ENCODE measurements at places on chromosomes 7 and 10. TPM values are rescaled to one million over a fixed set of nuclear protein-coding genes. Genes with fewer than 3 reads are reported as not detected.

GRCh38 chr7:3461923-3462322 lies 160.9 kb downstream of the SDK1 start:
- no peaks in the 10 kb centered on the region for H3K36me3 ChIP-seq
- H3K4me1 ChIP-seq: peaks cover 4% of the 10 kb centered on the region
- no peak overlapping the region for H3K27ac ChIP-seq

DNA sequence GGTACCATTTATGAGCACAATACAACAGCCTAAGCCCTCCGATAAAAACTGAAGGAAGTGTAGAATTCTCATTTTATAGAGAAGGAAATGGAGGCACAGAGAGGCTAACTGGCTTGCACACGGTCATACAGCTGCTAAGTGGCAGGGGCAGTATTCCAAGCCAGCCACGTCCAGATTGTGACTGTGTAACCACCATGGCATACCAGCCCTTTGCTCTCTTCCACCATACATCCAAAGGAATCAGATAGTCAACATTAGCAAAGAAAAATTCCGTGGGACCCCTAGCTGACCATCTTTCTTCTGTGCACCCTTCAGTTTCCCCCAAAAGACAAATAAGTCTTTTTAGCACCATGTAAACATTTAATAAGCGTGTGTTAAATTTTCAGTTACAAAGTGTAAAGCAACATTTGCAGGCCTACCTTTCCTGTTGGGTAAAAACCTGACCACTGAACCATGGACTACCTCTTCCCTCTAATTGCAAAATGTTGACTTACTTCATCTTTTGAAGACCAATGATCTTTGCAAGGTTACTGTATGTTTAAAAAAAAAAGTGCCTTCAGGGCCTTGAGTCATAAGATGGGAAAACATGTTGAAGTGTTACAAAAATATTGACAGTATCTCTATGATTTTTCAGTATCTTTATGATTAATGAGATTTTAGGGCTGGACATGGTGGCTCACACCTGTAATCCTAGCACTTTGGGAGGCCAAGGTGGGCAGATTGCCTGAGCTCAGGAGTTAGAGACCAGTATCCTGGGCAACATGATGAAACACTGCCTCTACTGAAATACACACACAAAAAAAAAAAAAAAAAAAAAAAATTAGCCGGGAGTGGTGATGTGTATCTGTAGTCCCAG lies 24.3 kb upstream of the PDZD8 start:
- no peak for DNase-seq
- no peak overlapping the region for H3K4me3 ChIP-seq
- H3K27me3 ChIP-seq: no peaks in the 10 kb centered on the region
- H3K4me1 ChIP-seq: no peaks in the 10 kb centered on the region
- H3K27ac ChIP-seq: no peak overlapping the region

DNA sequence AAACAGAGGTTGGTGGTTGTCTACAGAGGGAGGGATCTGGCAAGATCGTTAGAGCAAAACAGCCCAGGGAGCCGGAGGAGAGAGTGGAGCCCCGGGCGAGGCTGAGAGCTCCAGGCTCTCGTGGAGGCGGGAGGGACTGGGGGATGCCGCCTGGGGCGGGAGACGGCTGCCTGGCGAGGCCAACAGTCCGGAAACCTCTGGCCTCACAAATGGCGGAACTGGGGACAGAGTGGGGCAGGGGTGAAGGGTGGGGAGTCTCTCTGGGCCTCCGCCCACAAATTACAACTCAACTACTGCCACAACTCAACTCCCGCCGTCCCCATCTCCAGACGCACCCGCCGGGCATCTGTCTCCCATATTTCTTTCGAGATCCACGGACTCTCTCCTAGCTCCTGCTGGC lies 47.7 kb downstream of the CLEC2L start:
- peaks cover 18% of the 10 kb centered on the region for H3K36me3 ChIP-seq
- H3K27me3 ChIP-seq: no peaks in the 10 kb centered on the region
- DNase-seq: no peak
- no peak overlapping the region for H3K27ac ChIP-seq

DNA sequence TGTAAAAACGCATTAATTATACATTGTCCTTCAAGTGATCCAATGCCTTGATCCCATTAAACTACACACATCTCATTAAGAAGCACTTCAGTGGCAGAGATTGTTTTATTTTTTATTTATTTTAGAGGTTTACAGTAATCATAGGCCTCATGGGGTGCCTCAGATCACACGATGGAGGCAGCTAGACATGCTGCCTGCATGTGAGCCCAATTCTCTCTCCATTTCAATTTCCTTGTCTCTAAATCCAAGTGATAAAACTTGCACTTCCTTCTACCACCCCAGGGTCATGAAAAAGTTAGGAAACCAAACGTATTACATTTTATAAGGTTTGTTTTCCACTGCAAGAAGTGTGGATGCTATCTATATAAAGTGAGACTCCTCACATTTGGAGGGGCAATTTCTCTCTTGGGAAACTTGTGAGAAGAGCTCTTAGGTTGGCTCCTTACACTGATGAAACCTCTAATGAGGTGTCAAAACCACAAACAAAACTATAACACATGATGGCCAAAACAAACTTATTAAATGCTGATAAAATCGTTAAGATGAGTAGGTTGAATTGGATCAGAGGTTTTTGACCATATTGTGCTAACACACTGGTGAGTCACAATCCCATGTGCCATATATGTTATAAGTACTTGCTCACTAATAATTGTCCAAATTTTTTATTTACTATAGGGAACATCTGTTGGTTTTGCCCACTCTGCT lies 22.3 kb upstream of the XPNPEP1 start:
- no peaks in the 10 kb centered on the region for H3K27me3 ChIP-seq
- no peak for DNase-seq
- H3K4me1 ChIP-seq: no peaks in the 10 kb centered on the region
- H3K36me3 ChIP-seq: no peaks in the 10 kb centered on the region
- no peak overlapping the region for H3K27ac ChIP-seq
- H3K4me3 ChIP-seq: no peak overlapping the region

- H3K4me3 ChIP-seq: no peak overlapping the region
- no peaks in the 10 kb centered on the region for H3K36me3 ChIP-seq
- peak overlapping the region; percentile 80 for H3K27ac ChIP-seq
- no peaks in the 10 kb centered on the region for H3K27me3 ChIP-seq
- DNase-seq: peak; percentile 94
These were observed 157.2 kb downstream of the ARHGAP12 start for GRCh38 chr10:31771331-31771831.

- no peak for DNase-seq
- H3K27ac ChIP-seq: no peak overlapping the region
- H3K36me3 ChIP-seq: no peaks in the 10 kb centered on the region
- peaks cover 9% of the 10 kb centered on the region for H3K4me1 ChIP-seq
- H3K4me3 ChIP-seq: no peak overlapping the region
- H3K27me3 ChIP-seq: peaks cover 76% of the 10 kb centered on the region
These were observed 5.4 kb upstream of the UNCX start for GRCh38 chr7:1227071-1227804.

DNA sequence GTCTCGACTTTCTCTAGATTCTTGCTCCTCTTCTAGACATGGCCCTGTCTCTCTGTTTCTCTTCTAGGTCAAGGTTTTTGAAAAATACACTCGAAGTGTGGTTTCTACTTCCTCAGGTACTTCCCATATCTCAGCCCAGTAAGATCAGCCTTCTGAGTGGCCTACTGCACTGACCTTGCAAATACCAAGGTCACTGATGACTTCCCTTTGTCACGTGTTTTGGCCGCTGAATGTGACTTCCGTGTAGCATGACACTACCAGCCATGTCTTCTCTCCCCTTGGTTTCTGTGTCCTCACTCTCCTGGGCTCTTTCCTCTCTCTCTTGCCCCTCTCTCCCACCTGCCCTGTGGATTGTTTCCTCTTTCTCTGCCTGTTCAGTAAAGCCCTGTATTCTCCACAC lies 7.9 kb upstream of the WIPF3 start:
- DNase-seq: no peak
- no peaks in the 10 kb centered on the region for H3K4me1 ChIP-seq
- no peaks in the 10 kb centered on the region for H3K27me3 ChIP-seq
- H3K27ac ChIP-seq: no peak overlapping the region
- H3K36me3 ChIP-seq: no peaks in the 10 kb centered on the region

- H3K4me1 ChIP-seq: peaks cover 12% of the 10 kb centered on the region
- no peak overlapping the region for H3K4me3 ChIP-seq
- no peaks in the 10 kb centered on the region for H3K36me3 ChIP-seq
- H3K27me3 ChIP-seq: no peaks in the 10 kb centered on the region
- peak; percentile 62 for DNase-seq
These were observed 33.5 kb downstream of the DPY19L1 start for GRCh38 chr7:35003679-35004303.

GRCh38 chr10:22110761-22111160 lies 107.1 kb downstream of the EBLN1 start:
- no peak for DNase-seq
- no peaks in the 10 kb centered on the region for H3K36me3 ChIP-seq
- H3K27ac ChIP-seq: no peak overlapping the region

DNA sequence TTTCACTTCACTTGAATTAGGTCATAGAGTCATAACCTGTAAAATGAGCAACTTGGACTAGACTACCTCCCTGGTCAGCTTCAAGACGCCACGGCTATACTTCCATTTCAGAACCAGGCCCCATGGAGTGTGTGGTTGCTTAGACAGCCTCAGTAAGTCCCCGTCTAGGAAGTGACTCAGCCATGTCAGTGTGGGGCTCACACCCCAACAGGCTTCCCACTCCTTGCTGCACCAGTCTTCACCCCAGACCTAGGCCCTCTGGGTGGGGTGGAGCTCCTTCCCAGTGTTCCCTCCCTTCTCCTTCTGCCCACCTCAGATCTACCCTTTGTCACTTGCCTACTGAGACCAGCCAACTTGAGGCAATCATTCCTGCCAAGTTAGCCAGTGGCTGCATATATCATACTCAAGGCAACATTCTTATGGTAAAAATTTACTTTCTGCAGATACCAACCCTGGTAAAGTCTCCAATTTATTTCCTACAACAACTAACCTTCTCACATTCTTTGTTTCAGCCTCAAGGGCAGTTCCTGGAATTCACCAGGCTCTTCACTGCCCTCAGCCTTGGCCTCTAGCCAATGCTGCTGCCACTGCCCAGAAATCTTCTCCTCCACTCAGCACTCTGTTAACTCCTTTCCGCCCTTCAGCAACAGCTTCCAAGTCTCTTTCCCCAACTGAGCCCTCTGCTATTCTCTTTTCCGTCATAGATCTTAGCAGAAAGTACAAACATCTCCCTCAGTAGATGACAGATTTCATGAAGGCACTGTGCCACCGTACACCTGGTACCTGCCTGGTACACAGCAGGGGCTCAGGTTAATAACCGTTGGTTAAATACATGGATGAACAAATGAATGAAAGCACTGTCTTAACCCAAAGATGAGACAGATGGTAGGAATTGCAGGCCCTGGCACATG lies 31.3 kb upstream of the ZNRF2 start:
- H3K36me3 ChIP-seq: no peaks in the 10 kb centered on the region
- DNase-seq: peak; percentile 78
- peaks cover 62% of the 10 kb centered on the region for H3K4me1 ChIP-seq
- peak overlapping the region; percentile 41 for H3K27ac ChIP-seq
- H3K4me3 ChIP-seq: no peak overlapping the region

DNA sequence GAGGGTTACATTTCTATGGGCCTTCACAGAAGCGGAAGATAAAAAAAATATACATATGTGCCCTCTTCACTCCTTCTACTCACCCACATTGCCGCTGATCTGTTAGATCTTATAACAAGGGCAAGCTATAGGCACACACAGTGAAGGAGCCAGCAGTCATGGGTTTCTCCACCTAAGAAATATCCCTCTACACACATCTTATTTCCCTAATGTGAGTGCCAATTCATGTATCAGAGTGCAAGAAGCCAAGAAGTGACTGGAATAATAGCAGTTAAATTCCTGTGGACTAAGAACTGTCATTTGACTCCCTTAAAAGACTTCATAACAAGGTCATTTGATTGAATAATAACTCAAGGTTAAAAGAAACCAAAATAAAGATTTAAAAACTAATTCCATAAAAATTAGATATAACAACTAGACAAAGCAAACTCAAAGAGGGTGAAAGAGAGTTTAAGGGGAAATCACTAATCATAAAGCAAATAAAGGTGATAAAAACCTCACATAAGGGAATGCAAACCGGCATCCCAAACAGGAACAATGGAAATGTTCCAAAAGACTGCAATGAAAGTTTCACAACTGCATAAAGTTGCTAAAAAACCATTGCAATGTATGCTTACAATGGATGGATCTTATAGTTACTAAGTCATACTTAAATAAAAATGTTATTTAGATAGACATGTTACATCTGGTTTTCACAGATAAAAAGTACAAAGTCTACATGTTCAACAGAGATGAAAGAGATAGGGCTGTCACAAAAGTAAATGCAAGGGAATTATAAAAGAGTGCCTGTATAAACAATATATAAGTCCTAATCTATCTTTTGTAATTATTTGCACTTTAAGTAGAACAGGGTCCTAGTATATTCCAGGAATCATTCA lies 42.8 kb downstream of the ARHGAP21 start:
- no peak for DNase-seq
- peaks cover 27% of the 10 kb centered on the region for H3K4me1 ChIP-seq
- peak overlapping the region; percentile 18 for H3K27ac ChIP-seq
- no peak overlapping the region for H3K4me3 ChIP-seq

- peaks cover 64% of the 10 kb centered on the region for H3K4me1 ChIP-seq
- DNase-seq: peak; percentile 39
- H3K36me3 ChIP-seq: no peaks in the 10 kb centered on the region
- no peaks in the 10 kb centered on the region for H3K27me3 ChIP-seq
- no peak overlapping the region for H3K4me3 ChIP-seq
These were observed 7.0 kb downstream of the MXI1 start for GRCh38 chr10:110214371-110214826.

DNA sequence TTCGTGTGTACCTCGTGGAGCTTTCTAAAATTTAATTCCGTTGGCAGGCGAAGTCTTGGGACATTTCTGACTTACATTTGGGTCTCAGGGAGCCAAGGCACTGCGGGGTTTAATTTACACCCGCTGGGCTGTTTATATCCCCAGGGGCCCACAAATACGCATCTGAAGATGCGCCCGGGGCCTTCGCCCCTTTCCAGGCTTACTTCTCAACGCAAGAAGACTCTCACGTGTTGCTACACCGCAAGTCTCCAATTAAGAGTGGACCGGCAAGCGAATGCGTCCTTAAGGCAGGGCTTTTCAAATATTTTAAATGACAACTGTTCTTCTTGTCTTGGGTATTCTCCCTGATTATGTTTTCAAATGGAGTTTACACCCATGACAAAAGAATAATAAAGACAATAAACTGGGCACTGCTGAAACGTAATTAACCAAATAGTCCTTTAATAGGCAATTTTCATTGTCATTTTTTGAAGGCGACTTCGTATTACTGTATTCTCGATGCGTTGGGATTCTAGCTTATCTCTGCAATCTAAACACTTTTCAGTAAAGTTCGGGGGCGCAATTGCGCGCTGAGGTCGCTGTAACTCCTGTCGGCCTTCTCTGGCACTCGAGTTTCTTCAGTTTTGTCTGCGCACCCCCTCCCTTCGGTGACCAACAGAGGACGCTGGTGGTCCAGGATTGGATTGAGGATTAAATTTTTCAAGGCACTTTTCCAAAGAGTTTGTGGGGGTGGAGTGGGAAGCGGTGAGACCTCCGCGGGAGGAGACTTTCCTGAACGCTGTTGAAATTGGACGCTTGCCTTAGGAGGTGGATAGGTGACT lies 837 bp upstream of the IGFBP3 start:
- H3K4me1 ChIP-seq: peaks cover 53% of the 10 kb centered on the region
- DNase-seq: peak; percentile 39
- no peak overlapping the region for H3K4me3 ChIP-seq
- no peaks in the 10 kb centered on the region for H3K36me3 ChIP-seq
- no peaks in the 10 kb centered on the region for H3K27me3 ChIP-seq

Gene LIPM
- not detected for total RNA-seq

Gene MYL7
- total RNA-seq: not detected

Gene ANKRD1
- 4.3 TPM for total RNA-seq

Gene KIAA1549
- total RNA-seq: 6.0 TPM

Measured in body of pancreas (tissue), 4 donors.